Amygdala (tissue), 56 donors: ENCODE measurements at places on chromosomes 16 and 17.
A peak's percentile ranks its signal among the peaks of the same experiment; 100 is the strongest.

DNA sequence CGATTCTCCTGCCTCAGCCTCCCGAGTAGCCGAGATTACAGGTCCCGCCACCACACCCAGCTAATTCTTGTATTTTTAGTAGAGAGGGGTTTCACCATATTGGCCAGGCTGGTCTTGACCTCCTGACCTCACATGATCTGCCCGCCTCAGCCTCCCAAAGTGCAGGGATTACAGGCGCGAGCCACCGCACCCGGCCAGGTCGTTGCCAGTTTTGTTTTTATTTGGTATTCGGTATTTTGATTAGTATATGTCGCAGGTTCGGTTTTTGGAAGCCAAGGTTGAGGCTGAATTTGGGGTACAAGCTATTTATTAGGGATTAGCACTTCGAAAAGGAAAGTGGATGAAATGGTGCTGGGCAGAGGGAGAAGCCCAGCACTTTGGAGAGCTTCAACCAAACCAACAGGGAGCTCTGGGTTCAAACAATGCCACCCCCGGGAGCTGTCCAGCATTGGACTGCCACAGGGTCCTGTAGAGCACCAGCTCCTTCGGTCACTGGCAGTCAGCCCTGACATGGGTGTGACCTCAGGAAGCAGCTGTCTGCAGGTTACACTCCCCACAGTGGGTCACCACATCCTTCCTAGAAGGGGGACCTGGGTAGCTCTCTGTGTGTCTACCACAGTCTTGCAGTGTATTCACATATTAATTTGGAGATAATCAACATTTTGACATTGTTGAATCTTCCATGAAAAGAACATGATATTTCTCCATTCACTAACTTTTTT lies 1.5 kb upstream of the CLEC10A start:
- no peak for DNase-seq

DNA sequence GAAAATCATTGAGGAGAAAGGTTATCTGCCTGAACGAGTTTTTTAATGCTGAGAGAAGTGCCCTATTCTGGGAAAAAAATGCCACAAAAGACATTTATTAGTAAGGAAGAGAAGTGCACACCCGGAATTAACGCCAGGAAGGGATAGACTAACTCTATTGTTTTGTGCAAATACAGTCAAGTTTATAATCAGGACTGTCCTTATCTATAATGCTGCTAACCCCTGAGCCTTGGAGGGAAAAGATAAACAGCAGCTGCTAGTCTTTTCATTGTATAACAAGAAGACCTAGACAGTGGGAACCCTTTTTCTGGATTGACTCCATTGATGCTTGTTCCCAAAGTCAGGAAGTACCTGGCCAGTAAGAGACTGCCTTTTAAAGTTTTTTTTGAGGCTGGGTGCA lies 26.5 kb downstream of the BCAS3 start:
- no peak for DNase-seq

DNA sequence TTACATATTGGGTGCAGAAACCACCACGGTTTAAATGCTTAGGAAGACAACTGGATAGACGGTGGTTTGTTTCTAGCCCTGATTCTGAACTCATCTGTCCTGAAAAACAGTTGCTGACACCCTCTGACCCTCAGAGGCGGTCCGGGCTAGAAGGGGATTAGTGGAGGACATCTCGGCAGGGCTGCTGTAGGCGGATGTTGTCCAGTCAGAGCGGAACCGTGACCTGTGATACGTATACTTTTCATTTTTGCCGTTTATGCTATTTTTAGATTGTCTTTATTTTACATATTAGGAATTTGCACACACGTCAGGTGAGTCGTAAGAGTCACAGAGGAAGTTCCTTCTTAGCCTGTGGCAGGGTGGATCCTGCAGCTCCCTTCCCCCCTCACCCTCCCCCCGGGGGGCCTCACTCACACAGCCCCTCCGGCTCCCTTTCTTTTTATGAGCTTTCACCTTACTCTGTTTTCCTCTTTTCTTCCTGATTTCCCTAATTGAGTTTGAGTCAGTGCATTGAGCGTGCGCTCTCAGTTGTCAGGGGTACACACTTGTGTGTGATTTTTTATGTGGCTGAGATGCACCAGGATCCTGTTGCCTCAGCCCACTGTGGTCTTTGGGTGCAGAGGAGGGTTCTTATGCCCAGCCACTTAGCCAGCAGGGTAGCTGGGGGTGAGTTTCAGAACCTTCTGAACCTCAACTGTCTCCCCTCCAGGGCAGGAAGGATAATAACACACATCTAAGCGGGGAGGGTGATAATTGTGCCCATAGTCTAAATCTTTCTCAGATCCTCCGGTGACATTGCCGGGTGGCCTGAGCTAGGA lies 211.1 kb upstream of the CHMP6 start:
- no peak for DNase-seq

DNA sequence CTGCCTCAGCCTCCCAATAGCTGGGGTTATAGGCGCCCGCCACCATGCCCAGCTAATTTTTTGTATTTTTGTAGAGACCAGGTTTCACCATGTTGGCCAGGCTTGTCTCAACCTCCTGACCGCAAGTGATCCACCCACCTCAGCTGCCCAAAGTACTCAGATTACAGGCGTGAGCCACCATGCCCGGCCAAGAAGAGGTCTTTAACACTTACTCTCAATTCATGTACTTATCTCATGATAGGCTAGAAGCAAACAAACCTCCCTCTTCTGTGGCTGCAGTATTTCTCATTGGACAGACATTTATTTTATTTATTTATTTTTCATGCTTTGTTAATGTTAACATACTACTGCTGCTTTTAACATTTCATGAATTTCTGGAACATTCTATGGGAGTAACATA lies 7.0 kb upstream of the NT5C start:
- no peak for DNase-seq

DNA sequence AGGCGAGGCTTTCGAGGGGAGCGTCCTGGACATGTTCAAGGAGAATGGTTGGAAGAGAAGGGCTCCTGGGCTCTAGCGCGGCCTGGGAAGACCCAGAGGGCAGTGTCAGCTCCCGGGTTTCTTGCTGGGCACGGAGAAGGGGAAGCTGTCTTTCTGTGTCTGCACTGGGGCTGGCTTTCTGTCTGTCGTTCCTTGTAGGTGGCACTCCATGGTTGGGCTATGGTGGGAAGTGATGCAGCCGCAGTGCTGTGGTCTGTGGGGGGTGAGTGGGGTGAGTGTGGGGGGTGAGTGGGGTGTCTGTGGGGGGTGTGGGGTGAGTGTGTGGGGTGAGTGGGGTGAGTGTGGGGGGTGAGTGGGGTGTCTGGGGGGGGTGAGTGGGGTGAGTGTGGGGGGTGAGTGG lies 13.7 kb downstream of the RNF213 start:
- DNase-seq = no peak

DNA sequence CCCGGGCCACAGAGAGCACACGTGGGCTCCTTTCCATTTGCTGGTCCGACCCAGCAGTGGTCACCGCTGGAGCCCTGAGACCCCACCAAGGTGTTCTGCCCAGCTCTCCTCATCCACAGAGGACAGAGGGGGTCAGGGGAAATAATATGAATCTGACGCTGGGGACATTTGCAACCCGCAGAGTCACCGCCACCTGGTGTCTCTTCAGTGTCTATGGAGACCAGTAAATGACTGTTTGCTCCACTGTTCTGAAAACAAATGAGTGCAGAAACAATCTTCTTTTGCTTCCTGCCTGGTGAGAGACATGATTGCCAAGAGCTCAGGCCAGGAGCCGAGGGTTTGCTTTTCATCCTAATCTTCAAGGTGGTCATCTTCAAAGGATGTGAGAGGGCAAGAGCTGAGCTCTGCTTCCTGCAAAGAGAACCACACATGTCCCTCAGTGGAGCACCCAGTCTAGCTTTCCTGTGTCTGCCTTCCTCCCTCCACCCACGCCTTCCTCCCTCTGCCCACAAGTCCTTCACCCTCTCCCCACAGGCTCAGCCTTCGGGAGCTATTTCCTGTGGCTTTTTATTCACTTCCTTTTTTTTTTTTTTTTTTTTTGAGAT lies 14.7 kb upstream of the KLHDC4 start:
- no peak for DNase-seq

DNA sequence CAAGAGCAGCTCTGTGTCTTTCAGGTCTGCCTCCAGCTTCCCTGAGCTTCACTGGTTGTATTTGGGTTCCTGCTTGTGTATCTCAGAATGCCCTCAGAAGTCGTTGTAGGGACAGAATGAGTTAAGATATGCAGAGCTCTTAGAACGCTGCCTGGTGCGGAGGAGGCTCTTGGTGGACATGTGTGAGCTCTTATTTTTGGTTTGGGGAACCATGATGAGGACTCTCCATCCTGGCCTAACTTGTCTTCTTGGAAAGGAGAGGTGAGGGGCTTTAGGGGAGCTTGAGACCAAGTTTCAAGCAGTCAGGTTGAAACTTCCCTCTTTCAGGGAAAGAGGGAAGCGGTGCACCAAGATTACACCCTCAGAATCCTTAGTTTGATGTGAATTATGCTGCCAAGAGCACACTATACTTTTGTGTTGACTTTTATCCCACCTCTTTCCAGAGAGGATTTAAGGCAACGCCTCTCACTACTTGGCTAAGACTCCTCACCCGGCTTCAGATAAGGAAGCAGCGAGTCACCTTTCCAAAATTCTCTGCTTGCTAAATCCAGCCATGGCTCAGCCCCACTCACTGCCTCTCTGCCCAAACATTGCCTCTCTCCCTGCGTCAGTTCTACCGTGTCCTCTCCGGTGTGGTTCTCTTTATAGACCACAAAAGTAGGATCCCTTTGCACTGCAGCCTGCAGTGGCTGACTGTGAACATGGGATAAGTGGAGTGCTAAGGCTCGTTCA lies 12.7 kb downstream of the CDK5RAP3 start:
- no peak for DNase-seq

GRCh38 chr17:7798839-7799238 lies 35.2 kb upstream of the KDM6B start:
- DNase-seq = no peak

DNA sequence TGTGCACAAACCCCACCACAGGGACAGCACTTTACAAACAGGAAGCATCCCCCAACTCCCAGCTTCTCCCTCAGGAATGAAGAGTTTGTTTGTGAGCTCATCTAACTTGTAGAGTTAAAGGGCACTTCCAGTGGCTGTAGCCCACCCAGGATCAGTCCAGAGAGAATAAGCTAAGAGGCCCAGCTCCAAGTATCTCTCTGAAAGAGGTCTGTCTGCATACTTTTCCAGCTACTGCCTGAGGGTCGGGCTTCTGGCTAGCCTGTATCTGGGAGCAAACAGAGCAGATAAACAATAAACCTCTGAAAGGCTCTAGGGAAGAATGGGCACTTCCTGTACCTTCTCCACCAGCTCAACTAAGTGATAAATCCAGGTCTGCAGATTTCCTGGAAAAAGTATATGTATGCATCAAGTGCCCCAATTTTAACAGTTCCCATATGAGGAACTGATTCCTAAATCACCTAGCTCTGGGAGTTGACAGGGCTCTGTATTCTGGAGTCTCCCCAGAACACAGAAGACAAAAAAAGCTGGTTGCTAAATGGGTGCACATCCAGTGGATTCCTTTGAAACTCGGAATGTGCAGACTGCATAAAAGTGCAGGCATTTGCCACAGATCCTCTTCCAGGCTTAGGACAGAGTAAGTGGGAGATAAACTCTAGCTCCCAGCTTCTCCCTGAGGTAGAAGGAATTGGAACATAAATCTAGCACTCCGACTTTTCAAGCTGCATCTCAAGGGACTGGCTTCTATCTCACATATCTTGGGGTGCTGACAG lies 37.1 kb upstream of the MYLK3 start:
- no peak for DNase-seq

GRCh38 chr17:7436556-7437368 lies 1.5 kb downstream of the TMEM102 start:
- DNase-seq = peak; percentile 83

- no peak for DNase-seq
These were observed 17.9 kb downstream of the ACSM3 start for GRCh38 chr16:20781697-20782096.

- DNase-seq = no peak
These were observed 12.4 kb upstream of the SRCIN1 start for GRCh38 chr17:38617967-38618760.

DNA sequence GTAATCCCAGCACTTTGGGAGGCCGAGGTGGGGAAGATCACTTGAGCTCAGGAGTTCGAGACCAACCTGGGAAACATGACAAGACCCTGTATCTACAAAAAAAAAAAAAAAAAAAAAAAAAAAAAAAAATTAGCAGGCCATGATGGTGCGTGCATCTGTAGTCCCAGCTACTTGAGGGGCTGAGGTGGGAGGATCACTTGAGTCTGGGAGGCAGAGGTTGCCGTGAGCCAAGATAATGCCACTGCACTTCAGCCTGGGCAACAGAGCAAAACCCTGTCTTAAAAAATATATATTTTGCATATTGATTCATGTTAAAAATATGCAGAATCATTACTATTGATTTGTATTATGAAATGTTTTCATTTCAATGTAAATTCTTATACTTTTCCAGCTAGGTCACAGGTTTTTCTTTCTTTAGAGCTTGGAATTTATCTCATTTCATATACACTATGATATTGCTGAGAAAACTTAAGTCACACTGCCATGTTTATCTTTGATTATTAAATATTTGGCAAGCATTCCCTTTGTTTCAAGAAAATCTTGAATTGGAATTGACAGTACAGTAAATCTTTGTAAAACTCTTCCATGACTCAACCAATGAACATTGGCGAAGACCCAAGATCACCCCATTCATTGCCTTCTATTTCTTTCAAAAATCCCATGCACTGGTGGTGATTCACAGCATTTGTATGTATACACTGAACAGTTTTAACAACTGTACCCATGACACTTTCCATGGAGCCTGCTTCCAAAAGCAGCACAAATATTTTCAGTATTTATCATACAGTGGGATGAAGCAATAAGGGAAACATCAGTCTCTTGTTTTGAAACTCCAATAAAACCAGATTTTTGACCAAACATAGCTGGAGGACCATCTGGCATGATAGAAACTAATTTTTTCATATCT lies 83.5 kb upstream of the TNRC6A start:
- no peak for DNase-seq

GRCh38 chr17:64398320-64398719 lies 7.7 kb upstream of the PECAM1 start:
- DNase-seq = no peak

- no peak for DNase-seq
These were observed 108.6 kb downstream of the CCT6B start for GRCh38 chr17:34852614-34853013.

DNA sequence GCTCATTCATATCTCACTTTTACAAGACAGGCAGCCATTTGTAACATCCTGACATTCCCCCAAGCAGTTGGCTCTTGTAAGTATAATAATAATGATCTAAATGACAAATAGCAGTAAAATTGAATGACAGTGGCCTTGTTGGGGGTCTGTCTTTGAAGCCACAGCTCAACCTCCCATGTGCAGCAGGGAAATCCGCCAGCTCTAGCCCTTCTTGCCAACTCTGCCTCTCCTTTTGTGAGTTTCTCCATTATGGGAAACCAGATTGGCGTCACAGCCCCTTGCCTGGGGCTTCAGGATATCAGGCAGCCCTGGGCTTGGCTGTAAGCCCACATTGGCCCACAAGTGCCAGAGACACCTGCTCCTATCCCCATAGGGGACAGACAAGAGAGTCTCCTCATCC lies 70.4 kb upstream of the CACNG5 start:
- DNase-seq = peak; percentile 9

- DNase-seq = no peak
These were observed 382 bp downstream of the PITPNA start for GRCh38 chr17:1562176-1562643.
